ENCODE measurements at places on chromosomes 12 and 14.

GRCh38 chr12:111407377-111408115 is 1.8 kb downstream of the SH2B3 start:
- DNase-seq: no peak

- no peak for DNase-seq
These were observed 84.0 kb downstream of the LRRC9 start for GRCh38 chr14:60003991-60004390.

- no peak for DNase-seq
These were observed 5.4 kb downstream of the STON2 start for GRCh38 chr14:81394739-81395138.

- peak; percentile 20 for DNase-seq
These were observed 15.9 kb downstream of the KRT85 start for GRCh38 chr12:52351196-52352059.

GRCh38 chr12:6135071-6135470 is 10.6 kb upstream of the VWF start:
- no peak for DNase-seq

DNA sequence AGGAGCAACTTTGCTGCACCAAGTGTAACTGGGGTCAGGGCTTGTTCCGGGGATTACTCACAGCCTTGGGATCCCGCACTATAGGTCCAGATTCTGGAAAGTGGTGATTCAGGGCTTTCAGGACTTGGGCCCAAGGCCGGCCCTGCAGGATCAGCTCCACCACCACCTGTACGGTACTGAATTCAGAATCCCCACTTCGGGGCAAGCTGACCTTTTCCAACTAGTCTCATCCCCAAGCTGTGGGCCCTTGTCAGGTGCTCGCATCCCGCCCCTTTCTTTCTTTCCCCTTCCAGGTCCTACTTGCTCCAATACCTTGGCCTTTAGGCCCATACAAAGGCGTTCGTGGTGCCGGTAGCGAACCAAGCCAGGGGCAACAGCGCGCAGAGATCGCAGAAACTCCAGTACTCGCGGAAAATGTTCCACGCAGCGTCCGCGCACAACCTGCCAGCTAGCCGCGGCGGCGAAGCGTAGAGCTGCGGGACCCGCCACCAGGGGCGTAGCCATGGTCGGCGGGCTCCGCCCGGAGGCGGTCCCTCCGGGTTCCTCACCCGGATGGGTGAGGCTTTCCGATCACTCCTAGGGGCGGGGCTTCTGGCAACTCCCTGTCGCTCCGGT is 487 bp downstream of the TINF2 start:
- peak; percentile 87 for DNase-seq

GRCh38 chr12:84793558-84794367 is 118.8 kb downstream of the SLC6A15 start:
- no peak for DNase-seq

GRCh38 chr12:28513983-28514382 is 323.7 kb downstream of the CCDC91 start:
- no peak for DNase-seq

DNA sequence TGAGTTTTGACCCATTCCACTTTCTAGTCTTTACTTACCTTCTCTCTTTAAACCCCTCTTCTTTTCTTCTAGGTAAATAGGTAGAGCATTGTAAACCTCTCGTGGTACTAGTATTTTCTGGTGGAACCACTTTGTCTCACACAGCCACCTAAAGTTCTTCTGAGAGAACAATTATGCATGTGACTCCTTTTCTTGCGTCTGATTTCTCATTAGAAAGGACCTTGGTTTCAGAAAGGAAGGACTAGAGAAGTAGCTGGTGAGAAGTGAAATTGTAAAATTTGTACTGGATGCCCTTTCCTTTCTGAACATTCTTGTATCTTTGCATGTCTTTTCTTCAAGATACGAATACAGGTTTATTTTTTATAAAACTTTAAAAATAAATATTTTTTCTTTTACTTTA is 99.0 kb downstream of the NUBPL start:
- no peak for DNase-seq

DNA sequence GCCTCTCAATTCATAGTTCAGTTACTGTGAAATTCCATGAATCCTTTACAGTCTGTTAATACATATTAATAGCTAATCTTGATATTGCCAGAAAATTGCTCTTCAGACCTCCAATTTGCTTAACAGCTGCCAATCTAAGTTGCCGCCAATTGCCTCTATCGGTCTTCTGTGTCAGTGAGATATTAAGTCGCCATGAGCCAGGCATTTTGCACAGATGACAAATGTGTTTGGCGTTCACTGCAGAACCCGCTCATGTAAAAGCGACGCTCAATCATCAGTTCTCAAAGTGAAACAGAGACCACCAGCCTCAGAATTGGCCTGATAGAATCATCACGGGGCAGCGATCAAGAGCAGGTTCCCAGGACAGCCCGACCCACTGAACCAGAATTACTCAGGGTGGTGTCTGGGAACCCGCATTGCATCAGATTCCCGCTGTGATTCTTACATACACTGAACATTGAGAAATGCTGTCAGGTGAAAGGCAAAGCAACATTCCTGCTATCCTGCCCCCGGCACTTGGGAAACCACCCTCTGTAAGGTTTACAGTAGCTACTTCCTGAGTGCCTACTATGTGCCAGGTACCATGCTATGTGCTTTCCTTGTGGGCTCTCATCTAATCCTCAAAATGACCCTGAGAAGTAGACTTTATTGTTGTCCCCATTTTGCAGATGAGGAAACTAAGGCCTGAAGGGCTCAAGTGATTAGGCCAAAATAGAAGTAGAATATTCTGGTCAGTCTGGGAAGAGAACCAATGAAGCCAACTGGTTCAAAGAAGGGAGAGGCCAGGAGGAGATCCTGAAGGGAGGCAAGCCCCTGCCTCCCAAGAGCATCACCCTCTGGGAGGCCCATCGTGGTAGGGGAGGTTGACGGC is 216.4 kb downstream of the SLC41A2 start:
- no peak for DNase-seq

GRCh38 chr12:52246720-52247621 is 13.9 kb downstream of the KRT7 start:
- no peak for DNase-seq

DNA sequence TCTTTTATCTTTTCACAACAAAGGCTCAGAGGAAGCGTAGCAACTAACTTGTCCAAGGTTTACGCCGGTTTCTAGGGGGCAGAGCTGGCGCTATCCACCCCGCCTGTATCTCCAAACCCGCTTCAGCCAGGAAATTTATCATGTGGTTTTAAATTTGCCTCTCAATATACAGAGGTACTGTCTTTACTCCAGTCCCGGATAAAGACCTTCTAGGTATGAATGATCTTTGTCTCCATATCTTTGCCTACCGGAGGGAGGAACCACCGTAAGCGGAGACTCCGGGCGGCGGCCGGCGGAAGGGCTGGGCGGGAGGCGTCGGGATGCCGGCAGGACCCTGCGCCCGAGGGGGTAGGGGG is 693 bp upstream of the RIMKLB start:
- no peak for DNase-seq

GRCh38 chr12:86914721-86915120 is 658.5 kb upstream of the MGAT4C start:
- no peak for DNase-seq

DNA sequence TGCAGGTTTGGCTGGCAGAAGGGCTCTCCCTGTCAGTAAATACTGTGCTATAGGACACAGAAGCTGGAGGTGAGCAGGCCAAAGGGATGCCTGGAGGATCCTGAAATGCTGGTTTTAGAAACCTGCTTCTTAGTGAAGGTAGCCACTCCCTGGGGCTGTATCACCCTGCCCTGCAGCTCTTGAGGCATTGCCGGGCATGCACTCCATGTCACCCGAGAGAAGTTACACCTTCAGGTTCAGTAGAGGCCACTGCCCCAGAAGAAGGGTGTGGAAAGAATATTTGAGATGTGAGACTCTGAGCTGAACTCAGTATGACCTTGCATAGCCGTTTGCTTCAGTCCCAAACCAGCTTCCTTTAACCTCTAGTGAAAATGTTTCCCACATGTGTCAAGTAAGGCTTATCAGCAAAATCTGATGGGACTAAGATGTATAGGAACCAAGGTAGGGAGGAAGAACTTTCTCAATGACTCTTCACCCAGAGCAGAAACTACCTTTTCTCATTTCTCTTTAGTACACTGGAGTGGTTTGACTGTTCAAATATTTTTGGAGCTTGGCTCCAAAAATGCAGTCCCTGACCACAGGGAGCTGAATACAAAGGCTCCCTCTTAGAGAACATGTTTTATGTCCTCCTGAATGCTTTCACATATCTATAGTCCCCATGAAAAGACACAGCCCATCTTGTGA is 164.5 kb upstream of the DYRK2 start:
- DNase-seq: no peak

GRCh38 chr12:87290505-87290904 is 738.7 kb downstream of the C12orf50 start:
- no peak for DNase-seq

DNA sequence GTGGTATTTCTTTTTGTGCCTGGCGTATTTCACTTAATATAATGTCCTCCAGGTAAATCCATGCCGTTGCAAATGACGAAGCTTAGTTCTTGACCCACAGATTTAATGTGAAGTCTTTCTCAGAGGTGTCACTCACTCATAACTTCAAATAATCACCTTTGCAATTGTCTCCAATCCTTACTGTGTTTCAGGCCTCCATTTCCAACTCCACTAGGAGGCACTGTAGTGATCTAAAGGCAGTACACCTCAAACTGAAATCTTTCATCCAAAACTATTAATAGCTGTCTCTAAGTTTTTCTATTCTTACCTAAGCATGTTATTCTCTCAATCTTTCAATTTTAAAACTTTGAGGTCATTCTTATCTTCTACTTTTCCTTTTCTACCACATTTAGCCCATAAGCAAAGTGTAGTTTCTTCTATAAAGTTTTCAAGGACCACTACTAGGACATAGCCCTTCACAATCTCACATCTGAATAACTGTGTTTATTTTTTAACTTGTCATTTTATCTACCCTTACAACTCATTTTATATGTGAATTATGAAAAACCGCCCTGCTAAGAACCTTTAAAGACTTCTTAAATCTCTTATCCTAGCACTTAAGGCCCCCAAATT is 25.5 kb upstream of the FBXO34 start:
- no peak for DNase-seq

DNA sequence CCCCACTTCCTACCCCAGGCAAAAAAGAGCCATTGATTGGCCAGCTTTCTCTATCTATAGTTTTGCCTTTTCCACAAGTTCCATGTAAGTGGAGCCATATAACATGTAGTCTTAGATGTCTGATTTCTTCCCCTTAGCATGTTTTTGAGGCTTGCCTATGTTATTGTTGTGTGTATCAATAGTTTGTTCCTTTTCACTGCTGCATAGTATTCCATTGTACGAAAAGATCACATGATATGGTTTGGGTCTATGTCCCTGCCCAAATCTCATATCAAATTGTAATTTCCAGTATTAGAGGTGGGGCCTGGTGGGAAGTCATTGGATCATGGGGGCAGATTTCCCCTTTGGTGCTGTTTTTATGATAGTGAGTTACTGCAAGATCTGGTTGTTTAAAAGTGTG is 93.6 kb upstream of the RFLNA start:
- DNase-seq: no peak

DNA sequence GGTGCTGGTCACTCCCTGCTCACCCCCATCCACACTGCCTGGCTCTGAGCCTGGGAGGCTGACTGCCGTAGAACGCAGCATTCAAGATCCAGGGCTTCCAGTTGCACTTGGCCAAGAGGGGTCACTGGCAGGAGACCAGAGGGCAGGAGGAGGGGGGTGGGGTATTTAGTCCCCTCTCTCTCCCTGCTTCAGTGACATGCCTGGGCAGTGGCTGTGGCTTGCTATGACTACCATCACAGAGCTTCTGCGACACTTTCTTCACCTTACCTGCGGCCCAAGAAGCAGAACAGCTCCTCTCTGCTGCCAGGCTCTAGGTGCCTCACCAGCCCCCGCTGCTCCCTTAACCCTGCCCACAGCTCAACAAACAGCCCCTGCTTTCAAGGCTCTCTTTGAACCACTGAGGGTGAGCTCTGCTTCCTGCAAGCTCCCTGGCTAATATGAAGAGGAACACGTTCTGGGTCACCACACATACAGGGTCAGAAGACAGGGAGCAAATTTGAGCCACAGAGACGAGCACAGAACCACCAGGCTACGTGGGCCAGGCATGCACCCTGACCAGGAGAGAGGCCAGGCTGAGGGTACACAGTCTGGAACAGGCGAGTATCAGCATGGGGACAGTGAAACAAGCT is 55.7 kb downstream of the ITPK1 start:
- no peak for DNase-seq

GRCh38 chr12:81043979-81044740 is 33.7 kb upstream of the ACSS3 start:
- DNase-seq: no peak

- no peak for DNase-seq
These were observed 52.4 kb upstream of the CDKN3 start for GRCh38 chr14:54344445-54344844.

DNA sequence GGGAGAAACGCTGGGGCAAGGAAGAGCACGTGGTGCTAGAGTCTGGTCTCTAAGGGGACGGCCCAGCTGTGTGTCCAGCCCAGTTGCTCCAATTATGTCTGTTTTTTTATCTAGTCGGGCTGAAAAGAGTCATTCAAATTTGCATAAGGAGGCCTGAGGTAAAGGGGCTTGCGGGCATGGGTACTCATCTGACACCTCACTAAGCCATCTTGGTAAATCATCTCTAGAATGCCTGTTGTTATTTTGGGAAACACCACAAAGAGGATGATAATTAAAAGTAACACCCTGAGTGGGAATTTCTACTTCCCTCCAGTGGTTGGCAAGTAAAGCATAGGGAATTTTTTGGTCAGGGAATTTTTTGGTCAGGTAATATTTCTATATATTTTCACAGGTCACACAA is 196.1 kb upstream of the ALG10B start:
- DNase-seq: no peak

DNA sequence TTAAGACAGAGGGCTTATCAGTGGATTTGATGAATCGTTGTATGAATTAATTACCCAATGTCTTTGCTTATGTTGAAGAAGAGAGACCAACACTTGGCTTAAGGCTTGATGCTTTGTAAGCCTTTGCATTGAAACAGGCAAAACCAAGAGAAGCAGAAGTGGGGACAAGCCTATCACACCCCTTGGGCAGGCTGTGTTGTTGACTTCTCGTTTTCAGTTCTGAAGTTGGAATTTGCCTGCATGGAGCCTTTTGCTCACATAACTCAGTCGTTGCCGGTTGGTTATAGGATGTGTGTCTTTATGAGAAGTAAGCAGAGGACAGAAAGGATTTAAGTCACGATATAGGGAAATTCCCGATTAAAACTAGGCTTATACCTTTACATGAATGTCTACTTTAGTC is 94.7 kb downstream of the CCDC92 start:
- no peak for DNase-seq

- no peak for DNase-seq
These were observed 159.5 kb downstream of the PTPRO start for GRCh38 chr12:15481846-15482245.

- no peak for DNase-seq
These were observed 30.2 kb upstream of the CPM start for GRCh38 chr12:68962877-68963855.
